ENCODE measurements at places on chromosomes 5 and 9.
A peak's percentile ranks its signal among the peaks of the same experiment; 100 is the strongest.

- no peak for DNase-seq
Observed at GRCh38 chr5:10201223-10201868, 48.3 kb downstream of the ATPSCKMT start.

GRCh38 chr5:57539281-57539701 lies 56.7 kb upstream of the ACTBL2 start:
- DNase-seq: no peak

- no peak for DNase-seq
Observed at GRCh38 chr9:97892421-97892820, 29.9 kb downstream of the TRMO start.

DNA sequence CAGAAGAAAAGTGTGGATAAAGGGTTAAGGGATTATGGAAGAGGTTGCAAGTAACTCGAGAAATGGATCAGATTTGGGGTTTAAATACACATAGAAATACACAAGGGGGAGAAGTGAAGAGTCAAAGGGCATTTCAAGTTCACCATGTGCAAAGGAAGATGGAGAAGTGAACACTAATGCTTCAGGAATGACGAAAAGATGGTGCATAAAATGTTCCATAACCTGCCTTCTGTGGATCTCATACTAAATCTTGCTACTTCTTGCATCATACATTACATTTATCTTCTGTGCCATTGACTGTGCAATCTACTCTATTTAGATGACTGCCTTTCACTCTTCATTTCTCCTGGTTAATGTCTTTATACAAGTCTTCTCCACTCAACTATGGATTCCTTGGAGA lies 5.7 kb upstream of the SMC2 start:
- DNase-seq: no peak

DNA sequence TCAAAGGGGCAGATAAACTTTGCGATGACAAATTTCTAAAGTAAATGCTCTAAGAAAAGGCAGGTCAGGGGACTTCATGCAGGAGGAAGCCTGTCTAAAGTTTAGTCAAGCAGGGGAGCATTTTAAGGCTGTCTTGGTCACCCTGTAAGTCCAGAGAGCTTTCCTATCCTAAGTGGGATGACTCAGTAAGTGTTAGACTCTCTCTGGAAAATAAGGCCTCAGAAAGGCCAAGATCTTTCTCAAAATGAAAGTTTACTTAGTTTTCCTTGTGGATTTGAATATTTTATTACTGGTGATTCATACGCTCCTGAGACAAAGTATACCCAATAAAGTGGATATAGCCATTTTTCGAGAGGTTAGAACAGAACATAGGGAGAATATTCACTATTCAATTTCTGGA lies 806.9 kb upstream of the CDH9 start:
- no peak for DNase-seq

- no peak for DNase-seq
Observed at GRCh38 chr5:56183506-56183905, 49.6 kb downstream of the ANKRD55 start.

DNA sequence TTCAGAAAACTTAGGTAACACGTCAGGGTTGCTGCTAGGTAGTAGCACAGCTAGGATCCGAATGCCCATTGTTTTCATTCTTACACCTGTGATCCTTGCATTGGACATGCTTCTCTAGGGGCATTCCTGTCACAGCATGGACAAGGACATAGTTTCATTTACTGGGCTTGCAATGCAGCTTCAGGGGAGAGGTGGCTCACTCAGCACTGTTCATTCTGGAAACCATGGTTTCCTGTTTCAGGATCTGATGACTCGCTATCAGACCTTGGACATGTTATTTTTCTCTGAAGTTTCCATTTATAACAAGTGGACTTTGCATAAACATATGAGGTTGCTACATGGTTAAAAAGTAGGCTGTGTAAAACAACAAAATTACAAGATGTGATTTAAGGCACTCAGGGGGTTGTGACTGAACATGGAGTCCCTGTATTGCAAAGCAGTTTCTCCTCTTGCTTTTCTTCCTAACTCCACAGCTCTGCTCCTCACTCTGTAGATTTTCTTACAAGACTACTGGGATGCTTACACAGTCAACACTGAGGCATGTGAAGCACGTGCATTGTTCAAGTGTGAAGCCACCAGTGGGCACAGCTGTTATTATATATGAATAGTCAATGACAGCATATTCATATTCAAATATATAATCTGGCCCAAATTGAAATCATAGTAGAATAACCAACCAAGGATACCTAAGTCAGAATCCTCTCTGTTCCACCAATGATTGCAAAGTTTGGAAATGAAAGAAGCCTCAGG lies 66.1 kb upstream of the STK32A start:
- DNase-seq: no peak

DNA sequence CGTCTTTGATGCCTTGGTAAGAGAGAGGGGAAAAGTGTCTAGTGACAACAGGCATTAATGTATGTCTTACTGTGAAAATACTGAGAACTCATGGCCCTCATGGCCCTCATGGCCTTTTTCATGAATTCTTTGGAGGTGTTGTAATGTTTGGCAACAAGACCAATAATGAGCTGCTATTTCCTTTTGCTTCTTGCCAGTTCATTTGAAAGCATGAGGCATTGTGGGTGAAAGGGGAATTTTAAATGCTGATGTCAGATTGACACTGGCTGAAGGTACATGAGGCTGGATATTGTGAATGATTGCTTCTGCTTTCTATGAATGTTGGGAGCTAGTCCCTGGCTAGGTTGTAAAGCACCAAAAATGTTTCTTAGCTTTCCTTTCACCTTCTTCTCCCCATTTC lies 79.2 kb downstream of the DOCK2 start:
- no peak for DNase-seq

GRCh38 chr5:149963729-149964128 lies 3.2 kb downstream of the SLC26A2 start:
- no peak for DNase-seq

DNA sequence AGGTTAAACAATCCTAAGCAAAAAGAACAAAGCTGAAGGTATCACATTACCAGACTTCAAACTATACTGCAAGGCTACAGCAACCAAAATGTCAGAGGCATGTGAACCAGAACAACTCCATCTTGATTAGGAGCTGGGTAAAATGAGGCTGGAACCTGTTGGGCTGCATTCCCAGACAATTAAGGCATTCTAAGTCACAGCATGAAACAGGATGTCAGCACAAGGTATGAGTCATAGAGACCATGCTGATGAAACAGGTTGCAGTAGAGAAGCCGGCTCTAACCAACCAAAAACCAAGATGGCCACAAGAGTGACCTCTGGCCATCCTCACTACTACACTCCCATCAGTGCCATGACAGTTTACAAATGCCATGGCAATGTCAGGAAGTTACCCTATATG lies 252.0 kb downstream of the RASEF start:
- no peak for DNase-seq

- DNase-seq: no peak
Observed at GRCh38 chr5:57334475-57334874, 148.1 kb downstream of the ACTBL2 start.

DNA sequence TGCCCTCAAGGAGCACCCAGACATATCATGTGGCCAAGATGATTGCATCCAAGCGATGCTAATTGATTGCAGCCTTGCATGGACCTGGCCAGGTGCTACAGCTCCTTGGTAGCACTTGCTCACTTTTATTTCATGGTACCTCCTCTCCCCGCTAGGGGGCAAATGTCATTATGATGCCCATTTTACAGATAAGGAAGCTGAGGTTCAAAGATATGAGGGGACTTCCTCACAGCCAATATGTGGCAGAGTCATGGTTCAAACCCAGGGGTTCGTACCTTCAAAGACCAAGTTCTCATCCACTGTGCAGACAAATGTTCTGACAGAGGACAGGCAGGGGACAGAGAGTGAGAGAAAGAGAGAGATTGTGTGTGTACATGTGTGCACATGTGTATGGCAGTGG lies 21.9 kb upstream of the KCNMB1 start:
- no peak for DNase-seq

DNA sequence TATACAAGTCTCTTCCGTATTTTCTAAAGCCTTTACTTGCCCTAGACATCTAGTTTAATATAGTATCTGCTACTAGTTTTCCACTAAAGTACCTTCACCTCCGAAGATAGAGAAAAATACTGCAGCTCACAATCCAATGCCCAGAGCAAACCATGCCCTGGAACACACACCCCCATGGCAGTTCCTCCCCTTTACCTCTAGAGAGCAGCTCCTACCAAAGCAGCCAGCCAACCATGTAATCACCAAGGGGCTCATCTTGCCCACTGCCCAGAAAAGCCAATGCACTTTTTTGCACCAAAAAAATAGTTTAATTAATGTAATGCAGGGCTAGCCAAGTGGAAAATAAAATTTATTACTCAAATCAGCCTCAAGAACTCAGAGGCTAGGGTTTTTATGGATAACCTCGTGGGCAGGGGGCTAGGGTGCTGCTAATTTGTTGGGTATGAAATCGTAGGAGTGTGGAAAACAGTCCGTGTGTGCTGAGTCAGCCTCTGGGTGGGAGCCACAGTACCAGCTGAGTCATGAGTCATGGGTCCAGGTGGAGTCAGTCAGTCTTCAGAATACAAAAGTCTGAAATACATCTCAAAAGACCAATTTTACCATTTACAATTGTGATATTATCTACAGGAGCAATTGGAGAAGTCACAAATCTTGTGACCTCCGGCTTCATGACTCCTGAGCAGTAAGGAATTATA lies 120.1 kb upstream of the ACO1 start:
- DNase-seq: no peak

DNA sequence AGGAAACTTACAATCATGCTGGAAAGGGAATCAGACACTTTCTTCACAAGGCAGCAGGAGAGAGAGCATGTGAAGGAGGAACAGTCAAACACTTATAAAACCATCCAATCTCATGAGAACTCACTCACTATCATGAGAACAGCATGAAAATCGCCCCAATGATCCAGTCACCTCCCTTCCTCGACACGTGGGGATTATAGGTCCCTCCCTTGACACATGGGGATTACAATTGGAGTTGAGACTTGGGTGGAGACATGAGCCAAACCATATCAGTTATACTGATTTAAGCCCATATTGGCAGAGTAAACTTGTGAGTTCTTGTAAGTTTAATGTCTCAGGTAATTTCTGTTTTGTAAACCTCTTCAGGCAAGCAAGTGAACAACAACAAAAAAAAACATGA lies 70.8 kb downstream of the ERAP1 start:
- no peak for DNase-seq

GRCh38 chr9:32339424-32339823 lies 45.0 kb upstream of the ACO1 start:
- no peak for DNase-seq

DNA sequence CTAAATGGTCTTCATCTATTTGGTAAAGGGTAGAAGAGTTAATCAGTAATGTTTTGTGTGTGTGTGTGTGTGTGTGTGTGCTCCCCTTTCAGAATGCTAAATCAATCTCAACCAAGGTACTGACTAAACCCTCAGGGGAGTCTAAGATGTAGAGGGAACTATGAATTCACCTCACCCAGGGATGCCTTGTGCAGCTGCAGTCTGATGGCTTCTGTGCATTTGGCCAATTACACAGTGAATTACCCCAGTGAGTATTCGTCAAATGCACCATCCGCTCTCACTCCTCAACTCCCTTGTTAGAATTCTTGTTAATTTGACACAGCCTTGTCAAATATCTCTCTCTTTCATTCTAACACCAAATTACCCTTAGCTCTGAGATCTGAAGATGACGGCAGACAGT lies 234.6 kb downstream of the GABRB2 start:
- DNase-seq: no peak

GRCh38 chr9:89452561-89452960 lies 45.4 kb downstream of the SEMA4D start:
- no peak for DNase-seq

GRCh38 chr9:89252651-89253267 lies 58.2 kb upstream of the CKS2 start:
- DNase-seq: no peak

GRCh38 chr5:93163010-93163663 lies 417.9 kb downstream of the NR2F1-AS1 start:
- no peak for DNase-seq

GRCh38 chr9:27676827-27677226 lies 103.5 kb upstream of the C9orf72 start:
- DNase-seq: no peak

- DNase-seq: no peak
Observed at GRCh38 chr5:137700282-137700680, 35.6 kb downstream of the KLHL3 start.

- DNase-seq: no peak
Observed at GRCh38 chr9:16136961-16137360, 584.1 kb downstream of the CCDC171 start.

DNA sequence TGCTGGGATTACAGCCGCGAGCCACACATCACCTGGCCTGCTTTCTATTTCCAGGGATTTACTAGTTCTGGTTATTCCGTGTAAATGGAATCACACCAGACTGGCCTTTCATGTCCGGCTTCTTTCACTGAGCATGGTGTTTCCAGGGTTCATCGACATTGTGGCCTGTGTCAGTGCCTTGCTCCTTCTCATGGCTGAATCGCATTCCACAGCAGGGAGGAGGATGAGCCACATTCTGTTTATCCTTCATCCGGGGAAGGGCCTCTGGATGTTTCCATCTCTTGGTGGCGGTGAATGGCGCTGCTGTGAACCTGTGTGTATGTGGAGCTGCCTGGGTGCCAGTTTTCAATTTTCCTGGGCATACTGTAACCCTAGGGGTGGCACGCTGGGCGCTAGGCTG lies 58.7 kb upstream of the RNU6ATAC start:
- DNase-seq: no peak

DNA sequence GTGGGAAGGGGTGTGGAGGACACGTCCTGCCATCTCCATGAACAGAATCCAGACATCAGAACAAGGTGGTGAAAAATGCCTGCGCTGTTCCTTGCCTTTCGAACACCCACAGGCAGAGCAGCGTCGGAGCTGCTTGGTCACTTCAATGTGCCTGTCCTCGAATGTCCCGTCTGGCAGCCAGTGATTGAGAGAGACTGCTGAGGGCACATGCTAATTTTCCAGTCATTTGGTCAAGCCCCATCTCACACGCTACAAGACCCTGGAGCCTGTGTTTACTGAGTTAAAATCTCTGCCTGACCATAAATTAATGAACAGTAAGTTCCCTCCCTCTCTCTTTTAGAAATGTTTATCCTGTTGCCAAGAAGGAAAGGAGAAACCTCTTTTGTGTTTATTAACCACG lies 149.3 kb downstream of the NTRK2 start:
- no peak for DNase-seq

- peak; percentile 97 for DNase-seq
Observed at GRCh38 chr5:177516601-177517568, at the start of gene DDX41. Gene DDX41 (minus strand): TSS chr5:177516961. CDS start chr5:177516945, 16 bp downstream.

- DNase-seq: no peak
Observed at GRCh38 chr5:110258460-110259216, 467.8 kb downstream of the TMEM232 start.

- DNase-seq: no peak
Observed at GRCh38 chr5:87277279-87277835, 9.7 kb downstream of the RASA1 start.

DNA sequence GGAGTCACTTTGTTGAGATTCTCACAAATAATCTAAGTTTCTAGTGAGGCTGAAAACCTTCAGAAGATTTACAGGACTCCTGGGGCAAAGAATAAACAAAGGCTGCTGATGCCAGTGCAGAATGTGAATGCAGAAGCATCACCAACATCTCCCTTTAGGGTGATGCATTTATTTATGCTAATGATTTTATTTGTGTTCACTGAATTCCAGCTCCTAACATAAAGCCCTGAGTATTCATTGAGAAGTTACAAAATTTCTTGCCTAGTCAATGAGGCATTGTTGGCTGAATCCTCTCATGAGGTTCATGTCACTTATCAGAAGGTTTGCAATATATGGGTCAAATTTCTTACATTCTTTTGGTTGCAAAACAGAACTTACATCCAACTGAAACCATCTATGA lies 70.0 kb downstream of the GRIN3A start:
- no peak for DNase-seq

- no peak for DNase-seq
Observed at GRCh38 chr9:101274971-101275768, 109.6 kb downstream of the BAAT start.
